ENCODE measurements at places on chromosomes 11 and 22.

GRCh38 chr11:6615046-6615445 is 3.0 kb upstream of the TAF10 start:
- no peak for DNase-seq

DNA sequence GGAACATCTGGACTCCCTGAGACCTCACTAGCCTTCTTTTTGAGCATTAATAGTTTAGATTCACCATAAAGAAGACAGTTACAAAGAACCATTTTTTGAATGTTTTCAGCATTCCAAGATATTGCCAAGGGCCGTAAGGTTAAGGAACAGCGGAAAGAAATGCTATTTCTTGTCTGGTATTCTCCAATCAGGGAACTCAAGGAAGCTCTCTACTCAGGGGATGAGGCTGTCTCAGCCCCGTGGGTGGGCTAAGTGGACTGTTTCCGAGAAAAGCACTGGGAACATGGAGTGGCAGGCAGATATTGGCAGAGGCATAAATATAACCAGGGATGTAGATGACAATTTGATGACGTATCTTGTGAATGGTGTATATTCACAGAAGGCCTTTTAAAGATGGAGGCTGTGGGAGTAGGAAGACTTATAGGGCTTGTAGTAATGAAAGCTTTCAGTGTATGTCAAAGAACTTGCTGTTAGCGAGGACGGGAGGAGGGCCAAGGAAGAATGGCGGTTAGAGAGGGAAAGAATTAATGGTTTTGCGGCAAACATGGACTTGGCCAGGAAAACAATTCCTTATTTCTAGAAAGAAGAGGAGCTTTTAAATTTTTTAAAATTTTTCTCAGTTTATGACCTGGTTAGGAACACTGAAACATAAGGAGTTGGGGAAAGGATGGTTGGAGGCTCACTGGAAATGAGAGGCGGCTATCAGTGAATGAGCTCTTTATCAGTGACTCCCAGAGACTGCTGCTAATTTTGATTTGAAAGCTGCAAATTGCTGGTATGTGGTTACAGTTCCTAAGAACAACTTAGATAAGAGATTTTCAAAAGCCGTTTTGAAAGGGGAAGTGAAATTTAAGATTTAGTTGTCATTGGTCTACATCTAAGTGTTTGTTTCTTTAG is 64.6 kb downstream of the ST3GAL4 start:
- DNase-seq = no peak

DNA sequence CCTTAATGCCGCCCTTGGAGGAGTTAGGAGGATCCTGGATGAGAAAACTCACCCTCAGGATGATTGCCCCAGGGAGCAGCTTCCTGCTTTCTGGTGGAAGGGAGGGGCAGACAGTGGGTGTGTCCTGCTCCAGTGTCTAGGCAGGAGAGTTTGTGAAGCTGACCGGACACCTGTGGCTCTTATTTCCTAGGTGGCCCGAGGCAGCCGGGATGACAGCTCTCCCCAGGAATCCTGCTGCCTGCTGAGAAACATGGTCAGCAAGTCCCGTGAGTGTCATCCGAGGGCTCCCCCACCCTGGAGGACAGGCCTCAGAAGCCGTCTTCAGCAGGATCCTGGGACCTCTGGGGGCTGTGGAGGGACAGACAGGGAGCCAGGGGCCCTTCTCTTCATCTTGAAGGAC is 50.4 kb downstream of the ST3GAL4 start:
- no peak for DNase-seq

GRCh38 chr22:21928048-21928447 is 24.6 kb downstream of the PPM1F start:
- no peak for DNase-seq

DNA sequence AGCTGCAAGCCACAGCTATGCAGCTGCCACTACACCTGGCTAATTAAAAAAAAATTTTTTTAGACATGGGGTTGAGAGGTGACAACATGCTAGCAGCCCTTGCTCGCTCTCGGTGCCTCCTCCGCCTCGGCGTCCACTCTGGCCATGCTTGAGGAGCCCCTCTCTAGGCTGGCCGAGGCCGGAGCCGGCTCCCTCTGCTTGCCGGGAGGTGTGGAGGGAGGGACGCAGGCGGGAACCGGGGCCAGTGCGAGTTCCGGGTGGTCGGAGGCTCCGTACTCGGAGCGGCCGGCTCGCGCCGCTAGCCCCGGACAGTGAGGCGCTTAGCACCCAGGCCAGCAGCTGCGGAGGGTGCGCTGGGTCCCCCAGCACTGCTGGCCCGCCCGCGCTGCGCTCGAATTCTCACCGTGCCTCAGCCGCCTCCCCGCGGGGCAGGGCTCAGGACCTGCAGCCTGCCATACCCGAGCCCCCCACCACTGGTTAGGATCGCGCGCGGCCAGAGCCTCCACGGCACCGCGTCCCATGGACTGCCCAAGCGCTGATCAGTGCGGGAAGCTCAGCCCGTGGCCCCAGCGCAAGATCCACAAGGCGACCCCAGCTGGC is 10.7 kb downstream of the MYO18B start:
- DNase-seq = no peak

All from stimulated activated CD8-positive, alpha-beta memory T cell treated with anti-CD3 and anti-CD28 coated beads, Interleukin-4, amount 100 ng/mL, for 48 hours (primary cell).